GM04504 (cell line): ENCODE measurements at places on chromosomes 3 and 15.

DNA sequence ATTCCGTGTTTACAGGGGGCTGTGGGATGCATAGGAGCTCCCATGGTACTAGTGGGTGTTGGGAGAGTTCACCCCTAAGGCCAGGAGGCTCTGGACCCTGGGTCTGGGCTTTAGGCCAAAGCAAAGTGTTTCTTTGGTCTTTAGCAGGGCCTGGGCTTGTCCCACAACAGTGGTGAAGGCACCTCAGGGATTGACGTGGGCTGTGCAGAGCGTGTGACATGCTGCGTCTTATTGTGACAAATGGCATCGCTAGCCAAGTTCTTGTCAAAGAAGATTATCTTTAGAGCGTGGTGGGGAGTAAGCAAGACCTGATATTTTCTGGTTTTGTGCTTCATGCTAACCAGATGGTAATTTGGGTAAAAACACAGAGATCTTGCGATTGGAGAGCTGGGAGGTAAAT lies 170.1 kb downstream of the APBA2 start:
- no peak for DNase-seq

DNA sequence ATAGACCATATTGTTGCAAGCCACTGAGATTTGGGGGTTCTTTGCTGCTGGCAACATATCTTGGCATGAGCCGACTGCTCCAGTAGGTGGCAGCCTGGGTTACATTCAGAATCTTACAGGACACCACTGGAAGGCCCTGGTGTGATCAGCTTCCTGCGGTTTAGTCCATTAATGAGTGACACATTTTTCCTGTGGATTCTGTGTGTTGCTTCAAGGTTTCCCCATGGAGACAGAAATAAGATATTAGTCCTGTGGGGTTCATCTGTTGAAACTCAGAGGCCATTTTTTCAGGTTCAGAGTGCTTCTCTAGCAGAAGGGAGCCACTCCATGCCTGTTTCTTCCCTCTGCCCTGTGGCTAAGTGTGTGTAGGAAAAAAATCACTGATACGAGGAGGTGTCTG lies 116.2 kb downstream of the MFSD1 start:
- peak; percentile 66 for DNase-seq

DNA sequence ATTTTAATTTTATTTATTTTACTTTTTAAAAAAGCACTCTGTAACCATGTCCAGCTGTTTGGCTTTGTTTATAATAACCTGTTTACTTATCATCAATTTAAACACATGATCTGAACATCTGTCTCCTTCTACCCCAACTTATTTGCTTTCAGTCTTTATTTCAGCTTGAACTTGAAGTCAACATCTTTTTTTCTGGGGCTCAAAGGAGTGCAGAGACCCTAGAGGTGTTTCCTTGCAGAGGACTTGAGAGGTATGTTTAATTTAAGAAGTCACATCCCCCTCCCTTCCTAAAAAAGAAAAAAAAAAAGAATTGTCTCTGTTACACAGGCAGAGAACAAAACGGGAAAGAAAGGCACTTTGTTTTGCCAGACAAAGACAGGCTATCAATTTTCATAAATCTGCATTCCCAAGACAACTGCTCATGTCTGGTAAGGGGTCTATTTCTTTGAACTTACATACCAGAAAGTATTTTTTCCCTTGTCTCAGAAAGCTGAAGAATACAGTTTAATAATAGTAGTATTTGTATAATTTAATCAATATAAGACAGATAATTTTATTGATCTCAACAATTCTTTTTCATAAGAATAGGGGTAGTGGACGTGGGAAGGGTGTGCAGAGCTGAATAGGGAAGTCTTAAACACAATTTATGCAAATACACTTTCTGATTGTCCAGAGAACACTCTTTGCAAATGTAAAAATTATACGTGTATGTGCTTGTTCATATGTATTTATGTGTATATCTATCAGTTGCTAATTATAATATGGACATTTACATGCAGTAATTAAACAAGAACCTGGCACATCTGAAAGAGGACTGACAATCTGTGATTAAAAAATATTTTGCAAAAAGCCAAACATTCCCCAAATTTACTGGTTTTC lies 109.7 kb upstream of the PDZRN3 start:
- no peak for DNase-seq

GRCh38 chr15:95296643-95297042 lies 1033.9 kb upstream of the NR2F2 start:
- no peak for DNase-seq

DNA sequence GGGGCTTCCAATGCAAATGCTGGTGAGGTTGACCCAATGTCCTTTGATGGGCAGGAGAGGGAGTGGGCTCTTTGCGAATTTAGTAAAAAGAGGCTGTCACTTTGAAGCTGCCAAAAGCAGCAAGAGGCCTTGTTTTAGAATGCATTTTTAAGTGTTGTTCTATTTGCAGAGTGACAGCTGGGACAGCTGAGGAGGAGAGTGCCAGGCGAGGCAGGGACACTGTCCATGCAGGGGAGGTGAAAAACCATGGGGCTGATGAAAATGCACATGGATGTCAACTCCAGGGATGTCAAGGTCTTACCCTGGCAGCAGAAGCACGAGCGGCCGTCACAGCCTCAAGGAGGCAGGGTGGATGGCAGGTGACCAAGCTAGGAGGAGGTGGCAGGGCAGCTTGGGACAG lies 279.8 kb downstream of the ADAMTS17 start:
- DNase-seq: no peak

- no peak for DNase-seq
Observed at GRCh38 chr3:188171682-188172467, 17.9 kb downstream of the LPP start.

GRCh38 chr3:26018889-26019288 lies 229.0 kb downstream of the OXSM start:
- no peak for DNase-seq

GRCh38 chr3:102715030-102715697 lies 280.3 kb downstream of the ZPLD1 start:
- no peak for DNase-seq

DNA sequence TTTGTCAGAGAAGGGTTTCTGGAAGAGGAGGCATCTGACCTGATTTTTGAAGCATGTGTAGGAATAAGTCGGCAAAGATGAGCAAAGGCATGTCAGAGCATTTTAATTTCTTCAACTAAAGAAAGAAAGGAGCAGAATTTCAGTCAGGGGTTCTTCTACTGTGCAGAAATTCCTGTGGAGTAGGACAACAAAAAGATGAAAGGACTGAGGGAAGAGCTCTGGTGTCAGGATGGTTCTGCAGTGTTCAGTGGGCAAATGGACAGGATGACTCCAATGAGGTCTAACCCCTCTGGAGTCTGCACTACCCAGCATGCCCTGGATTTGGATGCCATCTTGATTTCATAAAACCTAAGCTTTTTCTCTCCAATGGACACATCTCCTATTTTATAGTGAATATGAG lies 47.7 kb upstream of the SIAH2 start:
- no peak for DNase-seq

DNA sequence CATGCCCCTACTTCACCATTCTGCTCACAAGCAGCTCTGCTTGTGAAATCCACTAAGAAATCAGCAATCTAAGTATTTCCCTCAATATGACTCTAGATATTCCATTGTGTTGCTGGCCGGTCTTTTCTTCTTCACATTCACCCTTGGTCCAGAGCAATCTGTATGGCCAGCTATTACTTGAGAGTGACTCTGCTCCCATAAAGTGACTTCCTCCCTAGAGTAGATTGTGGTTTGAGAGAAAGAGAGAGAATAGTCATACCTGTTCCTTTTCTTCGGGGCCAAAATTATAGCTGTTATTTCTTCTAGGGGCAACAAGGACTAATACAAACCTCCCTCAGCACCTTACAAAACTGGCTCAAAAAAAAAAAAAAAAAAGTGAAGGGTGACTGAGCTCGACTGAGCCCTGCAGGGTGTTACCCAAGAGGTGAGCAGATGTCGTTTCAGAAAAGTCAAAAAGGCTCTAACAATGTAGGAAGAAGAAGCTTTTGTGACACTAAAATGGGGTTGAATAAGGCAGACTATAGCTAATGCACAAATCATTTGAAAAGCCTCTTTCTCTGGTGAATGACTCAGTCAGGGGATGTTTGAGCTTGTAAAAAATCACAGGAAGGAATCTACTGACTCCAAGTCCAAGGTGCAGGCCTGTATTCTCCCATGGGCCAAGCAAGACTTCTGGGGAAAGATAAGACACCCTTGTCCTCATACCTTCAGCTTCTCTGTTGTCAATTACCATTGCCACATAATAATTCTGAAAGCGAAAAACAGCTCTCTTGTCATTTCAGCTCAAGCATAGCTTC lies 161.0 kb upstream of the SLC24A5 start:
- DNase-seq: no peak
